Activated T-helper 2 cell treated with anti-CD3 and anti-CD28 coated beads, Interferon-gamma antibody, Interleukin-2, Interleukin-4, amounts not matched to agents 10 μg/mL and 5 μg/mL and 100 μg/mL, durations not matched to agents 14 hours and 24 hours and 36 hours (primary cell): ENCODE measurements at places on chromosomes 3 and 15. TPM values are rescaled to one million over a fixed set of nuclear protein-coding genes. Genes with fewer than 3 reads are reported as not detected.

DNA sequence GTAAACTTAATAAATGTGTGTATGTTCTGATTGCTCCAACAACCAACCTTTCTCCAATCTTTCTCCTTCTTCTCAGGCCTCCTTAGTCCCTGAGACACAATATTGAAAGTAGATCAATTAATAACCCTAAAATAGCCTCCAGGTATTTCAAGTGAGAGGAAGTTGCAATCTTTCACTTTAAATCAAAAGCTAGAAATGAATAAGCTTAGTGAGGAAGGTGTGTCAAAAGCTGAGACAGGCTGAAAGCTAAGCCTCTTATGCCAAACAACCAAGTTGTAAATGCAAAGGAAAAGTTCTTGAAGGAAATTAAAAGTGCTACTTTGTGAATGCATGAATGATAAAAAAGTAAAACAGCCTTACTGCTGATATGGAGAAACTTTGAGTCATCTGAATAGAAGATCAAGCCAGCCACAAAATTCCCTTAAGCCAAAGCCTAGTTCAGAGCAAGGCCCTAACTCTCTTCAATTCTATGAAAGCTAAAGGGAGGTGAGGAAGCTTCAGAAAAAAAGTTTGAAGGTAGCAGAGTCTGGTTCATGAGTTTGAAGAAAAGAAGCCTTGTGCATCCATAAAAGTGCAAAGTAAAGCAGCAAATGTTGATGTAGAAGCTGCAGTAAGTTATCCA is 38.6 kb downstream of the CCDC80 start:
- DNase-seq = no peak

- DNase-seq = no peak
These were observed 75.2 kb downstream of the NEO1 start for GRCh38 chr15:73127302-73127936.

DNA sequence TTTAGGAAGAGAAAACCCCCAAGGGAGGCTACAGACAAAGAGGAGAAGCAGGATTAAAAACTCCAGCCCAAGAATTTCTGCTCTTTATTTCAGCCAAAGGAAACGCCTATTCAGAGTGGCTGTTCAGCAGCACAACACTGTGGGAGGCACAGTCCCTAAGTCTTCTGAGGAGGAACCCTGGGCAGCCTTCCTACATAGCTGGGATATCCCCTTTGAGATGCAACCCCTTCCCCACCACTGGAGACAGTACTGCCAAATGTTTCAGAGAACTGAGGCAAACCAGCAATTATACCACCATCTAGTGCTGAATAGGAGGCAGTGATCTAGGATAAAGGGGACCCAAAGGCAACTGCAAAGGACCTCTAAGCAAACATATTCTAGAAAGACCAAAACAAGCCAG is 168.1 kb downstream of the VPS13C start:
- no peak for DNase-seq

DNA sequence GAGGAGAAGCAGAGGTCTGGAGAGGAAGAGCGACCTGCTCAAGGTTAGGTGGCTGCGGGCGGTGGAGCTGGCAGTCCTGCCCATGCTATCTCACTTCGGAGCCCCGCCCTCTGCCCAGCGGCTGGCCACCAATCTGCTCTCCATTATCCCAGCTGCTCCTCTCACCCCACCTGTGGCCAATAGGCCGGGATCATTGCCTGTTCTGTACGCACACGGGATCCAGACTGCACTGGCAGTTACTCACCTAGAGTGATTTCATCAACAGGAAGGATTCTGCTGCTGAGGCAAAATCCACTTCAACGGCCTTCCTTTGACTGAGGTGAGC is 100.6 kb downstream of the TLE3 start:
- DNase-seq = no peak

- no peak for DNase-seq
These were observed 1588.2 kb downstream of the SI start for GRCh38 chr3:163490119-163490518.

DNA sequence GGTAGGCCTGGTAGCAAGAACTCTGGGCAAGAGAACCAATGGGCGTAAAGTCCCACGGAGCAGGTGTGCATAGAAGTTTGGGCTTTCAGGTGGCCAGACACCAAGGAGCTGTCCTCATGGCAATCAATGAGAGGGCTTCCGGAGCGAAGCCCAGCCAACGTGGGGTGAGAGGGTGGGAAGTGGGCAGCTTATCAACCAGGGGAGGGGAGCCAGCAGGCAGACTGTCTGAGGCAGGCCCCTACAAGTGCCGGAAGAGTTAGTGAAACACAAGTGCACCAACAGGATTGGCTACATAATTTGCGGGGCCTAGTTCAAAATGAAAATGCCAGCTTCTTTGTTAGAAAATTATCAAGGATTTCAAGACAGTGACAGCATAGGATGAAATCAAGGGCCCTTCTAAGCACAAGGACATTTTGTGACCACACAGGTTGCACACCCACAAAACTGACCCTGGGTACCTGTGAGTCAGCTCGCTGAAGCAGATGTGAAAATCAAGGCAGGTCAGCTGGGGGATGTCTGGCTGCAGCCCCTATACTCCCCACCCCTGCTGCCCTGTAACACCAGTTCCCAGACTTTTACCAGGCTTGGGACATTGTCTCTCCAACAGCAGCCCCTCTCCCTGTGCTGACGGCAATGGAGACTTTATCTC is 102.1 kb upstream of the ETV5 start:
- DNase-seq = no peak

GRCh38 chr15:29674661-29675533 is 147.4 kb downstream of the TJP1 start:
- DNase-seq = no peak

DNA sequence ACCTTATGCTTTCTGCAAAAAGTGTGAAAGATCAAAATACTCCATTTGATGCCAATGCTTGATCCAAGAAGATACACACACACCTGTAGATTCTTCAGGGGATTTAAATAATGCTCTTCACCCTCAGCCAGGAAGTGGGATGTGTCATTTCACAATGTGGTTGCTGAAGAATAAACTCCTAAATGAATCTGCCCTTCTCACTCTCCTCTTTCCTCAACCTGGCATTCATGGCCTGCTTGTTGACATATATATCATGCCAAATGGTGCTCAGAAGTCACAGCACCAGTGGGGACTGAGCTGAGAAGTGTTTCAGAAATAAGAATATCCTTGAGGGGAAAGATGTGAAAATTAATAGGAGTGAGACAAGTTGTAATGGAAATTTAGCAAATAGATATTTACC is 146.6 kb upstream of the ARHGEF26 start:
- no peak for DNase-seq

DNA sequence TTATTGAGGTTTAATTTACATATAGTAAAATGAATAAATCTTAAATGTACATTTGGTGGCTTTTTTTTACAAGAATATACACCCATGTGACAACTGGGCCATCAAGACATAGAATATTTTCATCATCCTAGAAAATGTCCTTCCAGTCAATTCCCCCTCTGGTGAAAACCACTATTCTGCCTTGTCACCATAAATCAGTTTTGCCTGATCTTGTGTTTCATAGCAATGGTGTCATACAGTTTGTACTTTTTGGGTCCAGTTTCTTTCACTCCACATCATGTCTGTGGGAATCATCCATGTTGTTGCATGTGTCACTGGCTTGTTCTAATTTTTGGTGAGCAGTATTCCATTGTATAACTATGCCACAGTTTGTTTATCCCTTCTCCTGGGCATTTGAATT is 133.1 kb downstream of the PDCD6IP start:
- no peak for DNase-seq

GRCh38 chr15:65877749-65878148 is 8.5 kb downstream of the RAB11A start:
- DNase-seq = no peak

- no peak for DNase-seq
These were observed 103.0 kb upstream of the DPPA4 start for GRCh38 chr3:109440353-109440752.

DNA sequence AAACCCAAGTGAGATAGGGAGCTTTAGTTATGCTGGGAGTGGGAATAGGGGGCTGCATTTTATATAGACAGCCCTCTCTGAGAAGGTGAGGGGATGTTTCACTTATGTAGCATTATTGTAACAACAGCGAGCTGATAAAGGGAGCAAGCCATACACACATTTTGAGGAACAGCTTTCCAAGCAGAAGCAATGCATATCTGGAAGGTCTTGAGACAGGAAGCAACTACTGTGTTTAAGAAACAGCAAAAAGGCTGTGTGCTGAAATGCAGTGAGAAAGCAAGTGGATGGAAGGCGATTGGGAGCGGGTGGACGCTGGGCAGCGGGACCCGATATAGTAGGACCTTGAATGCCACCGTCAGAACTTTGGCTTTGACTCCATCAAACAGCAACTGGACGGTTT is 155.9 kb upstream of the TBL1XR1 start:
- no peak for DNase-seq

GRCh38 chr3:113193288-113193687 is 18.1 kb upstream of the BOC start:
- DNase-seq = no peak

DNA sequence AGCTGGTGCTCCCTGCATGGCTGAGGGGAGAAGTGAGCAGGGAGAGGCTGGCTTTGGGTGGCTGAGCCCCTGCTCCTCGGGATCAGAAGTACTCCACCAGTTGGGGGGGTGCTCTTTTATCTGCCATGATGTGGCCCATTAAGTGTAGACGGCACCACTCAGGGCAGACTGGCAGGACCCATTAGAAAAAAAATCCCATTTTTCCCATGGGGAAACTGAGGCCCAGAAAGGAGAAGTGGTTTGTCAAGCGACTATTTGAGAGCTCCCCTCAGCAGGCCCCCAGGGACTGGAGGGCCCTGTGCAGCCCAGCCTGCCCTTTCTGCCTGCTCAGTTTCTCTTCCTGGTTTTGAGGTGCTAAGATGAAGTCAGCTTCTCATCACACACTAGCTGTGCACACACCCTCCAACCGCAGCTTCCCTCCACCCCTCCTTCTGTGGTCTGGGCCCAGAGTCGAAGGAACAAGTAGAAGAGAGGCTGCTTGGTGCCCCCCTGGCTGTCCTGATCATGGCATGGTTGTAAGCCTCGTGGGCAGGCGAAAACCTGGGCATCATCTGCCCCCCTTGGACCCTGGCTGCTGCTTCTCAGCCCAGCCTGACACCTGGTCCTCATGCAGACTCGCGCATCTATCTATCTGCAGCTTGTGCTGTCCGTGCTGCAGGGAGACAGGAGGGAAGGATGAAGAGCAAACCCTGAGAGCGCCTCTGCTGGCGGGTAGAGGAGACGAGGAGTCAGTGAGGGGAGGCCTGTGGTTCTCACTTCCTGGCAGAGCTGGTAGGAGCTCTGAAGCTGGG is 5.6 kb downstream of the CSK start:
- DNase-seq = peak; percentile 91

- no peak for DNase-seq
These were observed 171.8 kb downstream of the WDR76 start for GRCh38 chr15:43998607-43999006.

DNA sequence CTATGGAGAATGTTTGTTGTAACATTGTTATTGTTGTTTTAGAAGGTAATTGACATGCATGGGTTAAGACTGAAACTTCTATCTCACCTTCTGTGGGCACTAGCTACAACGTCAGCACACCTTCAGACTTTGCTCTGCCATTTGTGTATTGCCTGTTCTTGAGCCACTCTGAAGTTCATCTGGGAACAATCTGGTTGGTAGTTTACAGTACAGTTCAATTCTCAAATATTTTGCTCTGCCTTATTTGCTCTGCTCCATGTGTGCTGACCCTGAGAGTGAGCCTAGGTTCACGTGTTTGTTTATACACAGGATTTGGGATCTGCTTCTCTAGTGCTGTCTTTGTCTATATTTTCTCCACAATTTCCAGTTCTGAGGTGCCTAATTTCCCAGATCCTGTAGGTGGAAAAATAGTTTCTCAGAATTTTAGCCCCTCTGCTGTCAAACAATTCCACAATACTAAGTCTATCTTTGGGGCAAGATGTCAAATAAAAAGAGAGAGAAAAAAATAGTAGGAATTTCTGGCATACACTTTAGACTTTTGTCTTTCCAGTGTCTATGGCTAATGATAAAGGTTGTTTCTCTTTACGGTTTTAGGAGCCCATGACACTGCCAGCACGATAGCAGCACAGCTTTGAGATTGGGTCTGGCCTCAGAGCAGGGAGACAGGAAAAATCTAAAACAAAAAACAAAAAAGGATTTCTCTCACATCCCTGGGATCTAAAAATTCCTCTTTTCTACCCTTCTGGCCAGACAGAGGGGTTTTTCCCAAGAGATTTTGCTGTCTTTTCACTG is 721.4 kb downstream of the VGLL3 start:
- no peak for DNase-seq

DNA sequence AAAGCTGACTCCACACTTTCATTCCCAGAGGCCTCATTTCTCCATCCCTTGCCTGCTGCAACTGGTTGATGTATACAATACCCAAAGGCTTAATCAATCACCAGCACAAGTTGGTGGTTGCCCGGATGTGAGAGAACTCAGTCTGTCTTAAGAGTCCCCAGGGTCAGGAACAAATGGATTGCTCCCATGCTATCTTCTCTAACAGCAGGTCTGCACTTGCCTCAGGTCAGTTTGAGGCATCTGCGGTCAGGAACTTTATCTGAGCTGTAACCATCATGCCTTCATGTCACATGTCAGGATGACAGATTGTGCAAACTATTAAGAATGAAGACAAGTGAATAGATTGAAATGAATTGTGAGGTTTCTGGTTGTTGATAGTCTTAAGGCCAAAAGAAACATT is 56.1 kb downstream of the BFSP2 start:
- DNase-seq = no peak

DNA sequence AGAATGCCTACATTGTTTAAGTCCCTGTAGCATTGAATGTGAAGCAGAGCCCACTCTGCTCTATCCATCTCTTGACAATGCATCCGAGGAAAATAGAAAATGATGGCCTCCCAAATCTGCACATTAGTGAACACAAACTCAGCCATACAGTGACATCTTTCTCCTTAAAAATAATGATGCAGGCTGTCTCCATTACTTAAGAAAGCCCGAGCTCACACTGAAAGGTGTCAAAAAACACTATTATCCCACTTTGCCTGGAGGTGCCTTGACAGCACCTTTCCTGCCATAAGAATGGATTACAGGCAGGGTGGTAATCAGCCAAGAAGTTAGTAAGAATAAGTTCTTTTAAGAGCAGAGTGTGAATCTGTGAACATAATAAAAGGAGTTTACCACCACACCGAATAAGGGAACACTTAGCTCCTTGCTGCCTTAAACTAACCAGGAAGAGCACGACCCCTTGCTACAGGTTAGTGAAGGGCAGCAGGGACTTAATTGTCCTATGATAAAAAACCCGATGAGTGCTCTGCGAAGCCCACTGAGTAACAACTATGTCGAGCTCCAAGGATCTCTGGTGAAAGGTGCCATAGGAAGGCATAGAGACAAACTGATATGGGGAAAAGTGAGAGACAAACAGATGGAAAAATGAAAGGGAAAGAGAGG is 123.2 kb upstream of the TUSC7 start:
- no peak for DNase-seq

DNA sequence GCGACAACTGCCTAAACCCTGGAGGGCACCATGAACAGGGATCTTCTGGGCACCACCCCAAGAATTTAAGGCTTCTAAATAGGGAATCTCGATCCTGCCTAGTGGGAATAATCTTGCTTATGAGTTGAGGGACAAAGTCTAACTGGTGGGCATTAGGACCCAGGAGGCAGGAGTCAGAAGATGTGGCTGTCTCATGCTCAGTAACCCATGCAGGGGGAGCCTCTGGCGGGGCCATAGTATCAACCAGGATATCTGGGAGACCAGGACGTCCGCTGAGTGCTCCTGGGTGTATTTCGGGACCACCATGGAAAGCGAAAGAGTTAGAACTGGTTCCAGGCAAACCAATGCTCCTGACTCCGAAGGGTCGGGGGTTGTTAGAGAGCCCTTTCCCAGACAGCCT is 356.1 kb downstream of the OTOL1 start:
- no peak for DNase-seq

GRCh38 chr3:16723978-16724377 is 118.8 kb upstream of the DAZL start:
- DNase-seq = no peak

- DNase-seq = no peak
These were observed 4.4 kb upstream of the MBNL1 start for GRCh38 chr3:152264378-152264777.

Gene SI
- total RNA-seq = not detected in 2 replicates

Gene HPS3
- 20.2 and 24.4 TPM in 2 replicates for total RNA-seq
